ENCODE measurements at places on chromosomes 1 and 21. TPM values are rescaled to one million over a fixed set of nuclear protein-coding genes. Genes with fewer than 3 reads are reported as not detected.
A peak's percentile ranks its signal among the peaks of the same experiment; 100 is the strongest.

GRCh38 chr1:209756615-209757445, 977 bp downstream of the TRAF3IP3 start:
- DNase-seq = no peak
- no peak overlapping the region for H3K27ac ChIP-seq
- no peaks in the 10 kb centered on the region for H3K36me3 ChIP-seq
- no peaks in the 10 kb centered on the region for H3K4me1 ChIP-seq
- no peaks in the 10 kb centered on the region for H3K27me3 ChIP-seq
- peak overlapping the region; percentile 4 for H3K4me3 ChIP-seq

GRCh38 chr1:235304549-235305451, 23.2 kb downstream of the ARID4B start:
- peaks cover 73% of the 10 kb centered on the region for H3K4me1 ChIP-seq
- no peaks in the 10 kb centered on the region for H3K27me3 ChIP-seq
- no peak overlapping the region for H3K4me3 ChIP-seq
- no peak for DNase-seq

DNA sequence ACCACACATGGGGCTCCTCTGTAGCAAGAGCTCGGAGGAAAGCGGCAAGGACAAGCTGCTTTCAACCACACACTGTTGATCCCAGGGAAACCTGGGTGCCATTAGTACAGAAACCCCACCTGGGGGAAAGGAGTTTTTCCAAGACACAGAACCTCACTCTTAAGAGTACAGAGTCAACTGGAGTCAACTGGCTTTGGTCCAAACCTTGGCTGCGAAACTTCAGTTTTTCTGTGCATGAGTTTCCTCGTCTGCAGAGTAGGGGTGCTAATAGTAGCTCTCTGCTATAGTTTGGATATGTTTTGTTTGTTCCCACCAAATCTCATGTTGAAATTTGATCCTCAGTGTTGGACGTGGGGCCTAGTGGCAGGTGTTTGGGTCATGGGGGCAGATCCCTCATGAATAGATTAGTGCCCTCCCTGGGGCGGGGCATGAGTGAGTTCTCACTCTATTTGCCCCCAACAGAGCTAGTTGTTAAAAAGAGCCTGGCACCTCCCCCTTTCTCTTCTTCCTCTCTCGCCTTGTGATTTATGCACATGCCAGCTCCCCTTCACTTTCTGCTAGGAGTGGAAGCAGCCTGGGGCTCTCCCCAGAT, 161.1 kb downstream of the PIGK start:
- H3K36me3 ChIP-seq = no peaks in the 10 kb centered on the region
- H3K27me3 ChIP-seq = no peaks in the 10 kb centered on the region
- no peak for DNase-seq
- H3K4me1 ChIP-seq = no peaks in the 10 kb centered on the region

- H3K27ac ChIP-seq = no peak overlapping the region
- H3K4me1 ChIP-seq = peaks cover 11% of the 10 kb centered on the region
- H3K36me3 ChIP-seq = no peaks in the 10 kb centered on the region
- H3K4me3 ChIP-seq = peak overlapping the region; percentile 30
These were observed 232.3 kb upstream of the B3GALT2 start for GRCh38 chr1:193418745-193419058.

DNA sequence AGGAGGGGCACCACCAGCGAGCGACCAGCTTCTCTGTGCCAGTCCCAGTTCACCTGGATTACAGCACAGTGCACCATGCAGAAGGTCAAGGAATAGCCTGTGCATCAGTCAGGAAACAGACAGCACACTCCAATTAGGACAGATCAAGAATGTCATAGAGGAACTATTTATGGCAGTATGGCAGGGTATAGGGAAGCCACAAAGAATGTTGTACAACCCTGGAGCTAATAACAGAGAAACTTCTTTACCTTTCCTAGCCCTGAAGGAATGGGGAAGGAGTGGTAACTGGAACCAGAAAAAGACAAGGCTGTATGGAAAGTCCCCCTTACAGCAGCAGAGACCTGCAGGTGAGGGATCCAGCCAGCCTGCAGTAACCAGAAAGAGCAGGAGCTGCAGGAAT, 87.8 kb upstream of the USP24 start:
- no peaks in the 10 kb centered on the region for H3K36me3 ChIP-seq
- no peak overlapping the region for H3K4me3 ChIP-seq
- DNase-seq = no peak
- H3K27me3 ChIP-seq = no peaks in the 10 kb centered on the region
- no peaks in the 10 kb centered on the region for H3K4me1 ChIP-seq
- H3K27ac ChIP-seq = no peak overlapping the region

DNA sequence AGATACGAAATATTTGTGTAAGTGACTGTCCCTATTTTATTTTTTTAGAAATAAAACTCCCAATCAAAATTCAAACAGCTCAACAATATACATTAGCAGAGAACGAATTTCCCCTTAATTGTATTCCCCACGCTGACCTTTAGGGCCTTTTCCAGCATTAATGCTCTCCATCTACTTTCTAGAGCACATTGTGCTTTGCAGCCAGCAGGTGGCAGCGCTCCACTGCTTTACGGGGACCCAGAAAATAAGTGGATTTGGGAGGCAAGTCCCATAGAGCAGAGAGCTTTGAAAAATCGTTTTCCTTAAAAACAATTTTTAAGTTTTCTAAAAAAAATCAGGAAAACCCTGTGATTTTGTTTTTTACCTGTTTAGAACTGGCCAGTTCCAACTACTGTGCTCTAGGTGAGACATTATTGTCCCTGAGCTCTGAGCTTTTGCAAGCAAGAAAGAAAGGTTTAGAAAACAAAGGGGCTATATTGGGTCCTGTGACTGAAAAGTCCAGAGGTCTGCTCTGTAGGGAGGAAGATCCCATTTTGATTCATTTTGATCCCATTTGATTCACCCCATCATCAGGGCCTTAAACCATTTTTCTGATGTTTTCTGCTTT, 144.4 kb upstream of the ZNF644 start:
- H3K27me3 ChIP-seq = no peaks in the 10 kb centered on the region
- H3K27ac ChIP-seq = no peak overlapping the region
- H3K36me3 ChIP-seq = no peaks in the 10 kb centered on the region
- no peaks in the 10 kb centered on the region for H3K4me1 ChIP-seq
- H3K4me3 ChIP-seq = no peak overlapping the region

- H3K27me3 ChIP-seq = no peaks in the 10 kb centered on the region
- H3K4me1 ChIP-seq = peaks cover 23% of the 10 kb centered on the region
- H3K27ac ChIP-seq = peak overlapping the region; percentile 51
- H3K4me3 ChIP-seq = no peak overlapping the region
- no peak for DNase-seq
- no peaks in the 10 kb centered on the region for H3K36me3 ChIP-seq
These were observed 456.1 kb upstream of the ADAMTS5 start for GRCh38 chr21:27423038-27423437.

GRCh38 chr1:211632117-211632807, 43.2 kb downstream of the NEK2 start:
- H3K4me1 ChIP-seq = peaks cover 20% of the 10 kb centered on the region
- H3K4me3 ChIP-seq = no peak overlapping the region
- no peaks in the 10 kb centered on the region for H3K36me3 ChIP-seq
- peak overlapping the region; percentile 20 for H3K27ac ChIP-seq

DNA sequence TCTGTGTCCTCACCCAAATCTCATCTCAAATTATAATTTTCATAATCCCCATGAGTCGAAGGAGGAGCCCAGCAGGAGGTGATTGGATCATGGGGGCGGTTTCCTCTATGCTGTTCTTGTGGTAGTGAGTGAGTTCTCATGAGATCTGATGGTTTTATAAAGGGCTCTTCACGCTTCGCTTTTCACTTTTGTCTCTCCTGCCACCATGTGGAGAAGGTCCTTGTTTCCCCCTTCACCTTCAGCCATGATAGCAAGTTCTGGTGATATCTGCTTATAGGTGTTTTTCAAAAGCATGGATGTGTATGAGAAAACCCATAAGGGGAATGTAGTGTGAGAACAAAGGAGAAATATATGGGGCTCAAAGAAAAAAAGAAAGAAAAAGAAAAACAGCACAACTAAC, 405.9 kb upstream of the RGS18 start:
- no peak for DNase-seq
- H3K27me3 ChIP-seq = no peaks in the 10 kb centered on the region
- no peak overlapping the region for H3K27ac ChIP-seq
- H3K4me3 ChIP-seq = no peak overlapping the region

DNA sequence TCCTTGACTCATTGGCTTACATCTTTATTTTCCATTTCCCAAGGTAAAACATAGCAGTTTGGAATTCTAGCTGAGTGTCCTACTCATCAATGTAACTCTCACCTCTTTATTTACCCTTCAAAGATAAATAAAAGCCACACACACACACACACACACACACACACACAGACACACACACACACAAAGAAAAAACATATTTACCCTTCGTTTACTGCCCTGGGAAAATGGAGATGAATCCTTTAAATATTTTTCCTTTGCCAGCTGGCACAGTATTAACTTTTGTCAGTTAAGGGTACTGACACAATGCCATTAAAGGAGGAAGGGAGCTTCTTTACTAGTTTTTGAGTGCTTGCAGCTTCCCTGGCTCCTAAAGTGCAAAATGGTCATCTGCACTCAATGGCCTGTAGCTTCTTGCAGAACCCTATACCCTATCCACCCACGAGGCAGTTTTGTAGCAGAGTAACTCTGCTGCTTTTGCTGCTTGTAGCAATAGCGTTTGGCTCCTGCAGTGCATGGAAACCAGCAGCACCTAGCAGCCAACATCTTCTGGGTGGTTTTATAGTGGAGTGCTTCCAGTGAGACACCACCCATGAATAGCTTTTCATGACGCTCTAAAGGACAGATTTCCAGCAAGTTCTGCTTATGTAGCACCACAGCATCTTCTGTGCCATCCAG, 103.7 kb downstream of the HS2ST1 start:
- H3K27me3 ChIP-seq = no peaks in the 10 kb centered on the region
- no peak overlapping the region for H3K4me3 ChIP-seq
- H3K4me1 ChIP-seq = no peaks in the 10 kb centered on the region
- H3K27ac ChIP-seq = no peak overlapping the region

DNA sequence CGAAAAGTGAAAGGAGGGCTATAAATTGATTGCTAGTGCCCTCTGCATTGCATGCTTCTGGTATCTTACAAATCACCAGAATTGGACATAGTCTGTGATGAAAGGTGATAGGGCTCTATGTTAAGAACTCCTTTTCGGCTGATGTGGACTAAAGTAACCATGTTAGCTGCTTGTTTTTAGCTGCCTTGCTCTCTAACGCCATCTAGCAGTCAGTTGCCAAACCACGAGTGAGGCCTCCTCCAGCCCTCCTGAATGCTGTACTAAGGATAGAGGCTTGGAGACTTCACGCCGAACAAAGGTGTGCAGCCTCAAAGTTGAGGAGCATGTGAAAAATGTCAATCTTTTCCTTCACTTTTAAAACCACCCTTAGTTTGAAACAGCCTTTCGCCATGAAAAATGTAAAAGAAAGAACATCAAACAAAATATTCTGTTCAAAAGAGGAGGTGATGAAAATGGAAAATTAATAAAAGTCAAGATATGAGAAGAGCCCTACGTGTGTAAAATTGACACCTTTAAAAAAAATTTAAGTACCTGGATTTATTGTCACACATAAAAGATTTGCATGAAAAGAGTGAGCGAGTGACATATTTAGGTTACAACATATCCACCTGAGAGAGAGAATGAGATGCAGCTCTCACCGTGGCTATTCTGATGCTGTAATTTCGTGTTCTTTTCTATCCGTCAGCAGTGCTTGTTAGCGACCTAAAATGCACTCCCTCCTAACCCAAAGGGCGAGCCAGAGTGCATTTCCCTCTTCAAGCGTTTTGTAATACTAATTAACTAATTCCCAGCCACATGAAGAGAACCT, 8.1 kb downstream of the LRRC53 start:
- H3K36me3 ChIP-seq = no peaks in the 10 kb centered on the region
- H3K27ac ChIP-seq = no peak overlapping the region
- DNase-seq = no peak

GRCh38 chr1:47230692-47231300, 1.2 kb downstream of the TAL1 start:
- peak overlapping the region; percentile 74 for H3K27ac ChIP-seq
- no peaks in the 10 kb centered on the region for H3K36me3 ChIP-seq
- peak overlapping the region; percentile 41 for H3K4me3 ChIP-seq
- peaks cover 19% of the 10 kb centered on the region for H3K4me1 ChIP-seq

GRCh38 chr1:185297982-185298381, 19.1 kb downstream of the IVNS1ABP start:
- H3K27me3 ChIP-seq = no peaks in the 10 kb centered on the region
- H3K36me3 ChIP-seq = peaks cover 66% of the 10 kb centered on the region
- no peak overlapping the region for H3K4me3 ChIP-seq
- peaks cover 2% of the 10 kb centered on the region for H3K4me1 ChIP-seq

DNA sequence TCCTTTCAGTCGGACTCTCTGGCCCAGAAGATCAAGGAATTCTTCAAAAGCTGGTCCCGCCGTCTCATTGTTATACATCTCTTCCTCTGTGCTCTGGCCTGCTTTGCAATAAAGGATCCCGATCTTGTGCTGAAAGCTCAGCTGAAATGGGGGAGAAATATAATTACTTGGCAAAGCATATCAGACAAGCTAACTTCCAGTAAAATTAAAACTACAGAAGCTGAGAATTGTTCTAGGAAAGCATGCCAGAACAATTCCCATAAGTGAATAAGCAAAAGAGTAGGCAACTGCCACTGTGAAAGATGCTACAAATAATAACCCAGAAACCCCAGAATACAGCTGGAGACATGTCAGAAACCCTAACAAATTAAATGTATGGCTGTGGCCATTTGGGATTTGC, 146.1 kb downstream of the SIPA1L2 start:
- no peak for DNase-seq
- H3K27me3 ChIP-seq = no peaks in the 10 kb centered on the region
- no peak overlapping the region for H3K4me3 ChIP-seq
- peaks cover 13% of the 10 kb centered on the region for H3K4me1 ChIP-seq

GRCh38 chr1:194039578-194039977, 853.2 kb upstream of the B3GALT2 start:
- H3K36me3 ChIP-seq = no peaks in the 10 kb centered on the region
- no peak for DNase-seq
- H3K27me3 ChIP-seq = no peaks in the 10 kb centered on the region
- H3K27ac ChIP-seq = no peak overlapping the region
- no peaks in the 10 kb centered on the region for H3K4me1 ChIP-seq

DNA sequence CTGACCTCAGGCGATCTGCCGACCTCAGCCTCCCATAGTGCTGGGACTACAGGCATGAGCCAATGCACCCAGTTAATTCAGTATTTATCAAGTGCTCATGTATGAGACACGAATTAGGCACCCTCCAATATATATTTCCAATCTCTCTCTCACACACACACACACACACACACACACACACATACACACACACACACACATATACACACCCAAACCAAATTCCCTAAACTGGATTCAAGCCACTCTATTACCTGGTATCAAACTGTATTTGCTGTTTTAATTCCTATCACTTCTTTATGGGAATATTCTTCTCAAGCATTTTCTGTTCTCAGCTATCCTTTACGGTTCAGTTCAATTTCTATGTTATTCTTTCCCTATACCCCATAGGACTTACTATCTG, 8.5 kb downstream of the ZNF644 start:
- H3K36me3 ChIP-seq = no peaks in the 10 kb centered on the region
- DNase-seq = no peak
- peaks cover 74% of the 10 kb centered on the region for H3K4me1 ChIP-seq
- H3K27me3 ChIP-seq = no peaks in the 10 kb centered on the region
- H3K4me3 ChIP-seq = no peak overlapping the region

Gene LCE3D
- 57.5 TPM for total RNA-seq

Gene TSTD1
- total RNA-seq = 44.7 TPM

Gene AADACL3
- total RNA-seq = not detected

Gene KCNC4
- 10.1 TPM for total RNA-seq

Gene DAB1
- 0.25 TPM for total RNA-seq

Gene TAF1A
- 2.0 TPM for total RNA-seq

All from vagina (tissue), 2 donors.